Glomerular endothelial cell (primary cell): ENCODE measurements at places on chromosomes 12 and 14. TPM values are rescaled to one million over a fixed set of nuclear protein-coding genes. Genes with fewer than 3 reads are reported as not detected.

The FAM234B gene
- total RNA-seq: 5.6 and 6.8 TPM in 2 replicates

- DNase-seq: no peak
Observed at GRCh38 chr12:40988824-40989223, 199.3 kb upstream of the PDZRN4 start.

DNA sequence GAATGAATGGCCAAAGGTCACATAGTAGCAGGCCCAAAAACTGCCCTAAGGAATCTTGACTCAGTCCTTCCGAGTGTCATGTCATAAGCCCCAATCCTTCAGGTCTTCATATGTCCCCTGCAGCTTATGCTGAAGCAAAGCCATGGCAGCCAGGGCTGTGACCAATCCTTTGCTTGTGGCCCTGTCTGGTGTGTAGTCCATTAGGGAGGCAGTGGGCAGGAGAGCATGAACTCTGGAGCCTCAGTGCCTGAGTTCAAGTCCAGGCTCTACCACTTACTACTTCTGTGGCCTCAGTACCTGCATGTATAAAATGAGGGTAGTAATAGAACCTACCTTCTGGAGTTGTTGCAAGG is 20.3 kb downstream of the PLEKHG3 start:
- DNase-seq: no peak

- DNase-seq: no peak
Observed at GRCh38 chr12:64270411-64270810, 48.3 kb upstream of the KICS2 start.

DNA sequence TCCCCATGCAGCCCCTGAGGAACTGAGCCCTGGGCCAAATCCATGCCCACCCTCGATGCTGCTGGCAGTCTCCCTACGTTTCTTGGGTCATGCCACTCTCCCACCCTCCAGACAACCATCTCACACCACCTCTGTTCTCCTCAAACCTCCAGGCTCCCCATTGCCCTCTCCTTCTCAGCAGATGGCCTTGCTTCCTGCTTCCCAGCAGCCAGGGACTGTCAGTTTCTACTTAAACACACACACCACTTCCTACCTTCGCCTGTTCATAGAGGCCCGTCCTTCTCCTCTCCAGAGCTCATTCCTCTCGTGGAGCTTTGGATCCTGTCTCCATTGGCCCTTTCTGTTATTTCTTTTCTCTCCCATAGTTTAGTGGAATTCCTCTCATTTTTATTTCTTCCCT is 27.1 kb downstream of the ZNF664 start:
- no peak for DNase-seq
